ENCODE measurements at places on chromosomes 5 and 9. TPM values are rescaled to one million over a fixed set of nuclear protein-coding genes. Genes with fewer than 3 reads are reported as not detected.

The SLC4A9 gene
- total RNA-seq, result not detected

The CARTPT gene
- total RNA-seq, result not detected

The ZNF300 gene
- total RNA-seq, result 4.0 TPM

The ELOVL7 gene
- total RNA-seq, result 3.2 TPM

The SLC27A6 gene
- total RNA-seq, result 0.35 TPM

The ZFP37 gene
- 1.1 TPM for total RNA-seq

The INSL6 gene
- not detected for total RNA-seq

The SH3GL2 gene
- total RNA-seq, result 0.07 TPM

The URM1 gene
- 24.1 TPM for total RNA-seq

The CTXN3 gene
- not detected for total RNA-seq

The PCDHGA3 gene
- 0.14 TPM for total RNA-seq

The KIF24 gene
- total RNA-seq, result 2.2 TPM

The CEL gene
- total RNA-seq, result 1.5 TPM

The GABRP gene
- 0.35 TPM for total RNA-seq

The SPATA31C1 gene
- total RNA-seq, result not detected

The SETD9 gene
- total RNA-seq, result 1.1 TPM

The IL33 gene
- total RNA-seq, result 17.4 TPM

The NMUR2 gene
- total RNA-seq, result not detected

The CCL19 gene
- total RNA-seq, result not detected

The GPR151 gene
- not detected for total RNA-seq

The RNF38 gene
- total RNA-seq, result 5.9 TPM

The C5orf52 gene
- not detected for total RNA-seq

The FGD3 gene
- total RNA-seq, result 1.5 TPM

The IL4 gene
- total RNA-seq, result not detected

The KYAT1 gene
- 14.4 TPM for total RNA-seq

The SAXO1 gene
- total RNA-seq, result not detected

The FOXD4L4 gene
- total RNA-seq, result 0.19 TPM

The ANKRD18B gene
- 10.9 TPM for total RNA-seq

The NDUFA8 gene
- total RNA-seq, result 62.1 TPM

The TSLP gene
- 0.85 TPM for total RNA-seq

The FOXD4L5 gene
- not detected for total RNA-seq

The LVRN gene
- total RNA-seq, result 0.49 TPM

The SPINK4 gene
- total RNA-seq, result not detected

The SLC45A2 gene
- not detected for total RNA-seq

The OLFM1 gene
- not detected for total RNA-seq

The GFI1B gene
- total RNA-seq, result not detected

The PPP1R26 gene
- total RNA-seq, result 16.9 TPM

The IQGAP2 gene
- total RNA-seq, result not detected

The SPATA31D4 gene
- total RNA-seq, result not detected

The MARCOL gene
- not detected for total RNA-seq

The DRD1 gene
- not detected for total RNA-seq

The RASGEF1C gene
- not detected for total RNA-seq

The C5orf58 gene
- total RNA-seq, result not detected

The TAS2R1 gene
- not detected for total RNA-seq

The PIP5KL1 gene
- total RNA-seq, result 16.0 TPM

The PKD2L2 gene
- not detected for total RNA-seq

The TAF1L gene
- total RNA-seq, result not detected

The RXFP3 gene
- not detected for total RNA-seq

The KCNN2 gene
- not detected for total RNA-seq

The RLN2 gene
- total RNA-seq, result 1.3 TPM

The TAF11L10 gene
- not detected for total RNA-seq

The CAMK4 gene
- 3.0 TPM for total RNA-seq

The SLIT3 gene
- total RNA-seq, result 1.3 TPM

The PCDHB2 gene
- not detected for total RNA-seq

The EXOSC3 gene
- 47.1 TPM for total RNA-seq

The ISCA1 gene
- total RNA-seq, result 21.4 TPM

The LCN9 gene
- total RNA-seq, result not detected

The CYSRT1 gene
- total RNA-seq, result 17.3 TPM

All from airway epithelial cell (primary cell).